ENCODE measurements at places on chromosomes 16 and 17. TPM values are rescaled to one million over a fixed set of nuclear protein-coding genes. Genes with fewer than 3 reads are reported as not detected.

Gene HCRT
- not detected for total RNA-seq

DNA sequence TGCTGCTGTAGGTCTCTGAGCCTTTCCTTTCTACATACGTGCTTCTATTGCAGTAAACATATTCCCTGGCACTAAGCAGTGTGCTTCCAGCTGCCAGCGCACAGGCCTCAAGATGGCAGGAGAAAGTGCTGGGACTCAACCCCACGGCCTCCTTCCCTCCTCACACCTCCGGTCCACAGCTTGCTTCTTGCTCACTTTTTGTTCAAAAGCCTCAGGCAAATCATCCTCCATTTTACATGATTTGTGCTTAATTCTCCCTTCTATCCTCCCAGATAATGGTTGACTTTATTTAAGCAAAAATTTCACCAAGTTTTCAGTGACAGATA is 5.4 kb downstream of the CDK5R1 start:
- no peaks in the 10 kb centered on the region for H3K27me3 ChIP-seq
- H3K4me1 ChIP-seq: peaks cover 67% of the 10 kb centered on the region
- peaks cover 30% of the 10 kb centered on the region for H3K36me3 ChIP-seq
- peak overlapping the region; percentile 82 for H3K27ac ChIP-seq
- peak overlapping the region; percentile 95 for H3K4me3 ChIP-seq

DNA sequence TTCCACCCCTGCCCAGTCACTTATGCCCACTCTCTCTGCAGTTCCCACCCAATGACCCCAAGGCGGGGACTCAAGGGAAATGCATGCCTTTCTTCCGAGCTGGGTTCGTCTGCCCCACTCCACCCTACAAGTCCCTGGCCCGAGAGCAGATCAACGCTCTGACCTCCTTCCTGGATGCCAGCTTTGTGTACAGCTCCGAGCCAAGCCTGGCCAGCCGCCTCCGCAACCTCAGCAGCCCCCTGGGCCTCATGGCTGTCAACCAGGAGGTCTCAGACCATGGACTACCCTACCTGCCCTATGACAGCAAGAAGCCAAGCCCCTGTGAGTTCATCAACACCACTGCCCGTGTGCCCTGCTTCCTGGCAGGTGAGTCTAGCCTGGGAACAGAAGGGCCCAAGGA is 13.8 kb downstream of the LPO start:
- no peak overlapping the region for H3K4me3 ChIP-seq
- H3K36me3 ChIP-seq: no peaks in the 10 kb centered on the region
- peaks cover 10% of the 10 kb centered on the region for H3K4me1 ChIP-seq
- no peak overlapping the region for H3K27ac ChIP-seq
- peaks cover 14% of the 10 kb centered on the region for H3K27me3 ChIP-seq

GRCh38 chr16:5062790-5063765 is 2.7 kb downstream of the C16orf89 start:
- no peak overlapping the region for H3K27ac ChIP-seq
- H3K4me1 ChIP-seq: no peaks in the 10 kb centered on the region
- no peaks in the 10 kb centered on the region for H3K27me3 ChIP-seq

GRCh38 chr17:3012926-3013581 is 50.4 kb downstream of the OR1D5 start:
- H3K4me3 ChIP-seq: no peak overlapping the region
- no peak overlapping the region for H3K27ac ChIP-seq
- H3K4me1 ChIP-seq: no peaks in the 10 kb centered on the region
- H3K36me3 ChIP-seq: no peaks in the 10 kb centered on the region
- peak; percentile 69 for DNase-seq
- no peaks in the 10 kb centered on the region for H3K27me3 ChIP-seq

GRCh38 chr16:79310710-79311109 is 289.8 kb downstream of the MAF start:
- no peak overlapping the region for H3K4me3 ChIP-seq
- no peaks in the 10 kb centered on the region for H3K36me3 ChIP-seq
- H3K27ac ChIP-seq: no peak overlapping the region
- H3K27me3 ChIP-seq: peaks cover 11% of the 10 kb centered on the region
- peaks cover 5% of the 10 kb centered on the region for H3K4me1 ChIP-seq
- DNase-seq: no peak

DNA sequence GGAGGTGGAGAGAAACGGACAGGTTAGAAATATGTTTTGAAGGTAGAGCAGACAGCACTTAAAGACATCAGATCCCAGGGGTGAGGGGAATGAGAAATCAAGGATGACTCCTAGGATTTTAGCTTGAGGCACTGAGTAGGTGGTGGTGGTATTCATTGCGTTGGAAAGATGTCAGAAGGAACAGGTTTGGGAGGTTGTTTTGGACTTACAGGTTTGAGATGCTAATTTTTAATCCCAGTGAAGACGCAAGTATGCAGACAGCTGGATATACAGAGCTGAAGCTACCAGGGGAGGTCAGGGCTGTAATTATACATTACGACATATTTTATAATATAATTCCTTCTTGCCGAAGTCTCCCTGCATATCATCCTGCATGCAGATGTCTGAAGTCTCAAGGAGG is 433.3 kb downstream of the XYLT1 start:
- H3K4me3 ChIP-seq: no peak overlapping the region
- H3K4me1 ChIP-seq: no peaks in the 10 kb centered on the region
- no peaks in the 10 kb centered on the region for H3K36me3 ChIP-seq
- no peaks in the 10 kb centered on the region for H3K27me3 ChIP-seq

- no peak for DNase-seq
- no peaks in the 10 kb centered on the region for H3K36me3 ChIP-seq
- no peak overlapping the region for H3K27ac ChIP-seq
- H3K4me1 ChIP-seq: no peaks in the 10 kb centered on the region
Measured at GRCh38 chr16:77133706-77134105, 57.3 kb upstream of the MON1B start.

DNA sequence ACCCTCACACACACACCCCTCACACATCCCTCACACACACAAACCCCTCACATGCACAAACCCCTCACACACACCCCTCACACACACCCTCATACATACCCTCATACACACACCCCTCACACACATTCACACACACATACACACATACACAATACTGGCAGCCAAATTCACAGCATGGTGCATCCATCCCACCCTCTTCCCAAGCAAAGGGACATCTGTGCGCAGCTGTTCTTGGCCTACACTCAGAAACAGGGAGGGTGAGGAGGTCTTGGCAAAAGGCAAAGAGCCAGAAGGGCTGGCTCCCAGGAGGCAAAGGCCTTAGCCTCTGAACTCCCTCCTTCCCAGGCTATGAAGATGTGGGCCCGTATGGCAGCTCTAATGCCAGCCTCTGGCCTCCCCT is 23.4 kb downstream of the C17orf67 start:
- H3K36me3 ChIP-seq: no peaks in the 10 kb centered on the region
- no peak overlapping the region for H3K27ac ChIP-seq
- H3K4me1 ChIP-seq: no peaks in the 10 kb centered on the region

GRCh38 chr16:56869513-56870275 is 4.7 kb downstream of the SLC12A3 start:
- peaks cover 2% of the 10 kb centered on the region for H3K4me1 ChIP-seq
- no peak overlapping the region for H3K27ac ChIP-seq
- H3K27me3 ChIP-seq: no peaks in the 10 kb centered on the region
- H3K36me3 ChIP-seq: no peaks in the 10 kb centered on the region
- DNase-seq: peak; percentile 69
- H3K4me3 ChIP-seq: no peak overlapping the region

DNA sequence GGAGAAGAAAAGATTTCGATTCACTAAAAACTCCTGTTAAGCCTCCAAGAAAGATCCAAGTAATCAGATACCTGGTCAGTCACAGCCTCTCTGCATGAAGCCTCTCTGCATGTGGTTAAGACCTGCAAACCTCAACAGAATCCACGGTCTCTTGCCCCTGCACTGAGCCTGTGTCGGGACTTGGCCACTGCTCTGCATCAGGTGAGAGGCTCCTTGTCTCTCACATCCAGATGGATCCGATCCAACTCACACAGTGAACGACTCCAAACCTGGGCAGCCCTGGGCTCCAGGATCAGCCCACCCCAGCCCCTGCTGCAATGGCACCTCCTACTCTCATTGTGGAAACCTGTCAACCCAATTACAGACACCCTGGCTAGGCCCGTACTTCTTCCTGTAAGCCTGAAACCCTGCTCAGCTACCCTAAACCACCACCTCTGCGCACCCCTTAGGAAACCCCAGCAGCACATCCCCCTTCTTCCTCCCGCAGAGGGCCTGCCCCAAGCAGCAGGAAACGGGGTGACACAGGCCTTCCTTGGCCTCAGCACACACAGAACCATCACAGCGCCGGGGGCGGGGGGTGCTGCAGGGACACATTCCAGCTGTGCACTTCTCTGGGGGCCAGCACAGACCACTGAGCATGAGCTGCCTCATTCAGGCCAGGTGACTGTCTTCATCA is 129.5 kb downstream of the ANKRD11 start:
- H3K4me3 ChIP-seq: peak overlapping the region; percentile 40
- peak overlapping the region; percentile 83 for H3K27ac ChIP-seq

- DNase-seq: no peak
- H3K27ac ChIP-seq: no peak overlapping the region
- H3K4me3 ChIP-seq: no peak overlapping the region
- no peaks in the 10 kb centered on the region for H3K4me1 ChIP-seq
Measured at GRCh38 chr16:55713103-55713502, 57.3 kb downstream of the SLC6A2 start.
